Ascending aorta (tissue), 2 donors: ENCODE measurements at places on chromosomes 6 and 20.

GRCh38 chr6:151721146-151721545 is 86.3 kb upstream of the ESR1 start:
- DNase-seq = no peak

GRCh38 chr20:50852085-50852484 is 57.2 kb downstream of the BCAS4 start:
- no peak for DNase-seq

DNA sequence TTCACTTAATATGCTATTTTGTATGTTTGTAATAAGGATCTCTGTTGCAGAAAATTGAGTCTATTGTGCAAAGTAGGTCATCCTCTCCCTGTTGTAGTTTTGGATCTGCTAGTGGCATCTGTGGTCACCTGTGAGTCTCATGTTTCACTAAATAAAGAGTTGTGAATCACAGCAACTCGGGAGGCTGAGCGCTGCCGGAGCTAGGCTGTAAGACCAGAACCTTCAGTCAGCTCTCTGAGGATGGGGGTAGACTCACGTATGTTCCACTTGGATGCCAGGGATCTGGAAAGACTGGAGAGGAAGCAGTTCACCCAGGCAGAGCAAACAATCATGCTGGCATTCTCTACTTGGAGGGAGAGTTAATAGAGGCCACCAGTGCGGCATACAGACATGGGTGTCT is 187.3 kb upstream of the FOXA2 start:
- no peak for DNase-seq

- no peak for DNase-seq
Observed at GRCh38 chr6:26588965-26589364, 7.8 kb upstream of the ABT1 start.

GRCh38 chr20:63522981-63523611 is 2.5 kb downstream of the PPDPF start:
- DNase-seq = no peak

GRCh38 chr20:47724396-47724795 is 60.9 kb downstream of the SULF2 start:
- no peak for DNase-seq

DNA sequence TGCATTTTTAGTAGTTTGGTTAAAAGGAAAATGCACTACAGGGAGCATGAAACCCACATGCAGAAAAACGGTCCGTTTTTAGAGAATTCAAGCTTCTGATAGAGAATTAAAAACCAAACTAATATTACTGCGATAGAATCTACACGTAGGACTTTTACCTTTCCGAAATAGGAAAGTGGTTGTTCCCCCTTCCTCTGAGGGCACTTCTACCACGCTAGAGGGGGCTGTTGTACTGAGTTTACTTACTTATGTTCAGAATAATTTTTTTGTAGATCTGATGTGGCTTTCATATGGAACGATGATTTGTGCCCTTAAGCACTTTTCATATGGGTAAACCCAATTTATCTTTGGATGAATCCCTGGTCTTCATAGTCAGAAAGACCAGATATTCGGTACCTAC is 264.3 kb upstream of the PLN start:
- DNase-seq = no peak

DNA sequence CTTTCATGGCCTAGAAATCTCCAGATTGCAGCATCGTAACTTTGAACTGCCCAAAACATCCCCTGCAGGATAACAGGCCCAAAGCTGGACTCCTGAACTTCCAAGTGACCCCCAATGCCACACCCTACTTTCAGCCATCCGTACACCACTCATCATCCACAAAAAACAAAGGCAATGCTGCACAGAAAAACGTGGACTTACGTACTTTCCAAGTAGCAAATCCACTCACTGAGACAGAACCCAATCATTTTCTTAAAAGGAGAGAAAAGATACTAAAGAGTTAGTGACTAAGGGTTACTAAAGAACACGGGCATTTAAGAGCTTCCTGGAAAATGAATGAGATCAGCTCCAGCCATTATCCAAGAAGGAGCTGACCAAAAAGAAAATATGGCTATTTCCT is 211.0 kb downstream of the WDR27 start:
- no peak for DNase-seq
